ENCODE measurements at places on chromosomes 6 and 20.

DNA sequence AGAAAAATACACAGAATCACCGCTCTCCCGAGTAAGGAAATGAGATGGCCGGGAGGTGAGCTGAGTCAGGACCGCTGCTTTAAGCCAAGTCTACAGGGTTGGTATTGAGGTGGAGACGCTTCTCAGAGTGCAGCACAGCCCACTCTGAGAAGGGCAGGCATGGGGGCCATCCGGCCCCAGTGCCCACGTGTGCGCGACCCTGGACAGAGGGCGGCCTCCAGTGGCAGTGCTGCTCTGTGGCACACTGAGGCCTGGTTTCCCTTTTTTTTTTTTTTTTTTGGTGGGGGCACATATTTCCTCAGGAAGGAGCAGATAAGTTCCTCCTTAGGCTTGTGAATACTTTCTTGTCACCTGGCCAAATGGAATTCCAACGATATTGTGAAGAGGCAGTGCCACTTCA lies 88.8 kb downstream of the FOXC1 start:
- no peak for DNase-seq

- DNase-seq: no peak
Measured at GRCh38 chr6:149331043-149331807, 13.7 kb downstream of the TAB2 start.

GRCh38 chr6:165729307-165729936 lies 66.4 kb upstream of the PDE10A start:
- DNase-seq: peak; percentile 21

DNA sequence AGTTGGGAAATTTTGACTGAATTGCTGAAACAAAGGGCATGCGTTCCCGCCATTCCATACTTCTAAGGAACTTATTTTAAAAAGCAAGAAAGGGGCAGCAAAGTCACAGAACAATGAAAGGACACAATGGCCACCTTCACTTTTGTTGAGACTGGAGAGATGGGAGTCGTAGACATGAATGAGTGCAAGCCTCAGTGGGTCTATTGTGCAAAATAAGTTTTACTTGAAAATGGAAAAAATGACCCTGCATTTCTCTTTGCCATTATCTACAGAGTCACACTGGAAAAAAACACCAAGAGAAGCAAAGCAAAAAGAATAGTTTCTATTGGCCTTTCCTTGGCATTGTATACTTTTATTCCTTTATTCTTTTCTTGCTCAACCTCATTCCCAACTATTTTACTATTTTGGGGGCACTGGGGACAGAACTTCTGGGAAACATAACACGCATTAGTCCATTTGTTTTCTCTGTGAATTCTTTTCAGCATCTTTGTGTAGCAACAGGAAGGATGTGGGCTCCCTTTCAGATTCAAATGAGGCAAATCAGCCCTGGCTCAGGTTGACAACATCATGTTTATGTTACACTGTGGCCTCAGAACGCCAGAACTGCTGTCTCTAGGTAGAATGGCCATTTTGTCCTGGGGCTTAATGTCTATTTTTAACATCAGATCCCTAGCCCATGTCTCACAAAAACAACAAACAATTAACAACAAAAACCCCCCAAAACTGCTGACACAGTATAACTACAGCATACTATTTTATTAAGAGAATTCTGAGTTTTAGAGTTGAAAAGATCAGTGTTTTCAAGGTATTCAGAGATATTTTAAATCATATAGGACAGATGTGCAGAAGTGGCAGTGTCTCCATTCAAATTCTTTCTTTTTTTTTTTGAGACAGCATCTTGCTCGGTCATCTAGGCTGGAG lies 122.2 kb downstream of the FYN start:
- peak; percentile 53 for DNase-seq

DNA sequence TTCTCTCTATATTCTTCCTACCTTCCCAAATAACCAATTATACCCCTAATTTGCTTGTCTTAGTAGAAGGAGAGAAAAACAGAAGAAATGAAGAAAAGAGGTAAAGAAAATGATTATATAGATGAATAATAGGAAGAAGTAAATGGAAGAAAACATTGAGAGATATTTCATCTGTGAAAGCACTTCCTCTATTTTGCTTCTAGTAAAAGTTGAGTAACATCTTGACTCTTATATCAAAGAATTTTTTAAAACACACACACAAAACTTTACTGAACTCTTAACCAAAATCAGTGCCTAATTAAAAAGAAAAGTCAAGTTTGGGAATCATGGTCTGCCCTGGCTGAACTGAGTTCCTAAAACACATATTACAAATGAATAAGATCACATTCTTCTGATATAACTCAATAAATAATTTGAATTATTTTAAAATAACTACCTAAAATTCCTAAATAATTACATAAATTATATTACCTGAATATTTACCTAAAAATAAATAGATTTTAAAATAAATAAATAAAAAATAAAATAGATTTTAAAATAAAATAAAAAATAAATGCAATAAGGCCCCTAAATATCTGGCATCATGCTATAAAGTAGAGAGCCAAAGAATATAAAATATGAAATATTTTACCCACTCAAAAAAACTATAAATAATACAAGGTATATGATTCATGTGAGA lies 8.8 kb downstream of the SLC17A2 start:
- no peak for DNase-seq

DNA sequence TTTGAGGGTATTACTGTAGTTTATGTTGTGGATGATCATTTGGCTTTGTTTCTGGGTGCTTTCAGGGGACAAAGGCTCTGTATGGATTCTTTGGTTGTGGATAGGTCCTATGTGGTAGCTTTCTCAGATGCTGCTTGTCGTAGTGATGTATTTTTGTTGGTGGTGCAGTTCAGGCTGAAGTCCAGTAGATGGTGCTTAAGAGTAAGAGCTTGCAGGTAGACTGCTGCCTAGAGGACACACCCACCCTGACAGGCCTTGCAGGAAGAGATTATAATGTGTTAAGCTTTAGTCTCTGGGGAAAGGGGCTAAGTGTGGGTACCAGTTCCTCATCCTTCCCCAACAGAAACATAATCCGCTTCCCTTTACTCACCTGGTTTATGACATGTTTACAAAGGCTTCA lies 62.6 kb upstream of the ADGRB3 start:
- no peak for DNase-seq

- no peak for DNase-seq
Measured at GRCh38 chr20:909641-910040, 6.5 kb downstream of the ANGPT4 start.

DNA sequence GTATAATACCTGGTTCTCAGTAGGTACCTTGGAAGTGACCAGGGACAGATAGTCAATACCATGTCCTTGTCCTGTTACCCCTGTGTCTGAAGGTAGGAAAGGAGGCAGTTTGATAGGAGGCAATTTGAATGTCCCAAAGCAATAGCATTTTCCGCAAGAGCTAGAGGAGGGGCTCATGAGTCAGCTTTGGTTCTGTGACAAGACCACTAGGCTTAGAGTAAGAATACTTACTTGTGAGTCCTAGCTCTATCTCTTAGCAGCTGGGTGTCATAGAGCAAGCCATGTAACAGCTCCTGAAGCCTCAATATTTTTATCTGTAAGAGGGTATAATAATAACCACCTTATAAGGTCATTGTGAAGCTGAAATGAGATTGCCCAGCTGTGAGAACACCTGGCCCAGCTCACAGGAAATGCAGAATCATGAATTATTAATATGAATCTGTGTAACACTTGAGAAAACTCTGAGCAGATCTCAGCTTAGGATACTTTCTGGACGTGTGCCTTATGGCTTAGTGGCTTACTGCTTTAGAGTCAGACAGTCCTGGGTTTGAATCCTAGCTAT lies 58.6 kb downstream of the DAAM2 start:
- no peak for DNase-seq

DNA sequence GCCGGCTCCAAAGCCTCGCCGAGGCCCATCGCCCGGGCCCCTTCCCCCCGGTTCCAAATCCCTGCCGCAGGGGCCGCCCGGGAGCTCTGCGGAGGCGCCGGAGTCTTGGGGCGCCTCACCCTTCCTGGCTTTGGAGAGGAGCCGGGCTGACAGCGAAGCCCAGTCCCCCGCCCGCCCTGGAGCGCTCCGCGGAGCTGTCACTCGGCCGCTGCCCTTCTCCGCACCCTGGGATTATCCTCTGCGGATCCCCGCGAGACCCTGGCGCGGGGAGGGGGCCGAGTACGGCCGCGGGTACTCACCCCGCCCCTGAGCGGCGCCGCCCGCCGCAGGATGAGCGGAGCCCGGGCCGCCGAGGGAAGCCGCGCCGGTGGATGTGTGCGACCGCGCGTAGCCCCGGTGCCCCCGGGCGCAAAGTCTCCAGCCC lies 343 bp downstream of the SNAP91 start:
- DNase-seq: no peak

GRCh38 chr6:115363379-115363778 lies 697.3 kb downstream of the FRK start:
- DNase-seq: no peak

- DNase-seq: no peak
Measured at GRCh38 chr20:13333793-13334192, 112.7 kb downstream of the ISM1 start.

GRCh38 chr6:79031821-79032590 lies 46.0 kb downstream of the PHIP start:
- DNase-seq: no peak

GRCh38 chr20:52593654-52594053 lies 378.5 kb upstream of the TSHZ2 start:
- no peak for DNase-seq

DNA sequence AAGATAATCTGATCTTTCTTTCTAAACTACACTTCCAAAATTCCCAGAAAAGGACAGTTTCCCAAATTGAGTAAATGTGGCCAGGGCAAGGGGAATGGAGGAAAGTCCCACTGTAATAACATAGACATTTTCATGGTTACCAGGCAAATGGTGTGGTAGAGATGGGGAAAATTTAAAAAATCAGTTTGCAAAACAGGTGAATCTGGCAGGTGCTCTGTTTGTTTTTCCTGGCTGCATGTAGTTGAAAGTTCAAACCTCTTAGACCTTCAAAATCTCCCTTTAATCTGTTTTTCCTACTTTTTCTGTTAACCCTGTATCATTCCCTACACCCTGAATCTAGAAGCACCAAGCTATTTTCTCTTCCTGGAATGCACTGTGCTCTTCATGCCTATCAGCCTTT lies 2.0 kb upstream of the BCKDHB start:
- no peak for DNase-seq
